ENCODE measurements at places on chromosomes 5 and 9.

GRCh38 chr5:95798048-95798447 lies 24.5 kb downstream of the GLRX start:
- no peak for DNase-seq

DNA sequence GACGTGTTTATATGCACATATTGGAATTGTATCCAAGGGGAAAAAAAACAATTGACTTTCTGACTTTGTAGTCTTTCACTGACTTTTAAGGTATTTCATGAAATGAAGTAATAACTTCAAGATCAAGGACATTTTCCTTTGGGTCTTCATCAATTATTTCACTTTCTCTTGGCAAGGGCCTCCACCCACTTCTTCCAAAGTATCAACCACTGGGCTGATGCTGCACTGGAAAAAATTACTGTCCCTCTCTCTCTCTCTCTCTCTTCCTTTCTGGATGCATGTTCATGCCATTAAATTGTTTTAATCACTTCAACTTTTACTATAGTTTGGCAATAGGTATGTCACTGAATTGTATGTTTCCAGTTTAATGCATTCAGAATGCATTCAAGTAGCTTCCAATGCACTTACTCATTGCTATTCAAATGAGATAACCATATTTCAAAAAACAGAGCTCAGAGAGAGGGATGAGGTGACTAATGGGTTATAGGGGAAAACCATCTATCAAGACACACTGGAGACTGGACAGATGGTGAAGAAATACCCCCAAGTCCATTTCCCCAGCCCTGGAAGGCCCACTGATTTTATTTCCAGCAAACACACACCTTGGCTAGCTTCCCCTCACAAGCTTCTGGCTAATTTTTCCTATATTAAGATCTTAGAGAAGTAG lies 585.3 kb downstream of the EBF1 start:
- no peak for DNase-seq

GRCh38 chr5:149162401-149163084 lies 21.2 kb downstream of the ABLIM3 start:
- DNase-seq: no peak

DNA sequence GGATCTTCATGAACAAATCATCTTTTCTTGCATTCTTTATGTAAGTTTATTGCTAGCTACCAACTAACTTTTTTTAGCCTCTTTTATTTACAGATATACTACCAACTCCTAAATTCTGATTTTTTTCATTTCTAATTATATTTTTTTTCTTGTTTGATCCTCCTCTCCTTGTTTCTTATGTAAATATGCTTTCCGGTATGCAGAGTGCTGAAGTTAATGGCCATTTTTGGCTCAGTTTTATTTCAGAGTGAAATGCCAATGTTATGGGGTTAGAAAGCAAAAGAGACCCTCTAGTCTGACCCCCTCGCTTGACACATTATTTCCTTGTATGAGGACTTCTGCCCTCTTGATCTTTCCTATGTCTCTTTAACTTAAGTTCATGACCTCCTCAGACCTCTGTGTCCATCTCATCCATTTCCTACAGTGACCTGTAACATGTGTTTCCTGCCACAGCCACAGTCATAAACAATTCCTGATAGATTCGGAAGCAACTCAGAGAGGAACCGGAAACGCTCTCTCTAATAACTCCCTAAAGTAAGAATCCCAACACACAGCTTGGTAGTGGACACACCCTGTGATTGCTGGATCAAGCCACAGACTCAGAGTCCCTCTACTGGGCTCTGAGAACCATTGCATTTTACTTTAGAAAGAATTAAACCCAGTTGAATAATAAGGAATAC lies 42.9 kb upstream of the AFAP1L1 start:
- DNase-seq: no peak

DNA sequence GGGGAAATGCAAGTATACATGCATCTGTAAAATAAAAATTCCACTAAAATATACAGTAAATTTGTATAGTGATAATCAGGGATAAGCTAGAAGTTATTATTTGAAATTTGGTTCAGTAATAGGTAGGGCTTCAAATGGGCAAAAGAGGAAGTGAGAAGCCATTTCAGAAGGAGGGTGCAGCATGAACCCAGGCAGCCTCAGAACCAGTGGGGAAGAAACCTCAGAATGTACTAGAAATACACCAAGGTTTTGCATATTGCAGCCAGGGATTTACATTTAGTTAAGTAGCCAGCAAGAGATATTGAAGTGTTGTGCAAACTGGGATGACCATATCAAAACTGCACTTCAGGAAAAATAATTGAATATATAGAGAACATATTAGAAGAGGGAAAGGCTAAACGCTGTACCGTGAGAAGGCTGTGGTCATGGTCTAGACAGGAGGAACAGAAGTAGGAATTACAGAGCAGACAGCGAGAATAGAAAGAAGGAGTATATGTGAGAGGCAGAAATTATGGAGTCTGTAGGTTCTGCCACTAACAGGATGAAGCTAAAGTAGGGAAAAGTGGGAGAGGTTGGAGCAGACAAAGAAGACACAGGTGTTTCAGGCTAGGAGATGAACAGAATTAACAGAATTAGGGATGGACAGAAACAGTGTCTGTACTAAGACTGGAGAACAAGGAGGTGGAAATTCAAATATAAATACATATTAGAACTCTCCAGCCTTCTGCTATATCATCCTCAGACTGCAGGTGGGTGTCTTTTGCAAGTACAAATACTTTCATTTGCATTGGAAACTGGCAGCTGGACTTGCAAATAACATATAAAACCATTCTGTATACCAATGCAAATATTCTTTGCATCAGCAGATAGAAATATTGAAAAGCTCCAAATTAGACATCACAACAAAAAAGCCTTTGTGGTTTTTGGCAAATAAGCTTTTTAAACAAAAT lies 335.6 kb downstream of the ZNF608 start:
- DNase-seq: no peak

DNA sequence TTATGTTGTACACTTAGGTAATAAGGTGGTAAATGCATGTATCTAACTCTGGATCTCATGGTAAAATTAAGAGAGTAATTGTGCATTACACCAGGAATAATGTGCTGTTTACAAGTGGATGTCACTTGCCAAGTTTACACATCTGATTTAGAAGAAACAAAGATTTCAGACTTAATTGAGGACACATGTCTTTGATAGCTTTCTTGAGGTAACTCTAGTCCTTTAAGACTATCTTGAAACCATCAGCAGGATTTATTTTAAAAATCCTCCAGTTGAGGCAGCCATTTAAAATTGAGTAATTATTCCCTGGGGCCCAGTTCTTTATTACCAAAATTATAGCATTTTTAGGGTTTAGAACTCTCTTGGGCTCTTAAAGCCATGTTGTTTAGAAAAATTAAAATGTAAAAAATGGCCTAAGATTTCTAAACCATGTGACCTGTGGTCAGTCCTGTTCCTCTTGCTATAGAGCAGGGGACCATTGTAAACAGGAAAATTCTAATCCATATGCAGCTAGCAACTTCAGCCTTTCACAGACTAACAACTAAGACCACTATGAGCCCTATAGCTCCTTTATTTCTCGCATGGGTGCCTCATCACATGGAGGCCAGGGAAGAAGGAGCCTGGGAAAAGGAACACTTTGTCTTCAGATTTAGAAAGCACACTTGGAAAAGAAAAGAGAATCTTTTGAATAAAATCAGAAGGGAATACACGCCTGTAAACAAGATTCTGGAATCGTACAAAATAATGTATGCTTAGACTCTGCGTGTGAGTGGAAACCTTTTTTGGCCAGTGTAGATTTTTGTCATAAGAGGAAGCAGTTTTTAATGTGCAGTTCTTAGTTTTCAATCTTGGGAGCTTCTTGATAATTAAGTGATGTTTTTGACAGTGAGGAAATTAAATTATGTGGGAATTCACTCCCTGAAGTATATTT lies 71.2 kb downstream of the ZSWIM6 start:
- no peak for DNase-seq

DNA sequence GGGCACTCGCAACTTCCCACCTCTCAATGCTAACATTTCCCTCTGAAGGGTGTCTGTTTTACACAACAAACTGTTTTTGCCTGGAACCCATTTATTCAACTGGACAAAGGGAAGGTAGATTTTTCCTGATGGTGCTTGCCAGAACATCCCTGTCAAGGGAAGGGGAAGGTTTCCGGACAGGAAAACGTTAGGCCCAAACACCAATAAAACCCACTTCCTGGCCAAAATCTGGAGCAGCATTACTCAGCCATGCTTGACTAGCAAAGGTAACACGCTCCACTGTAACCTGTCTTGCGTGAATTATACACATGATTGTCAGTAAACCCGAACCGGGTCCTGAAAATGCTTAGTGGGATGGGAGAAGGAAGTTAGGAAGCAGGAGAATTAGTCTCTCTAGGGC lies 90.2 kb downstream of the SAXO1 start:
- no peak for DNase-seq

- DNase-seq: no peak
Observed at GRCh38 chr5:39619168-39619818, 194.5 kb upstream of the DAB2 start.

- no peak for DNase-seq
Observed at GRCh38 chr5:164422400-164422799, 917.0 kb downstream of the MAT2B start.

GRCh38 chr5:140336388-140336787 lies 10.0 kb downstream of the HBEGF start:
- no peak for DNase-seq

DNA sequence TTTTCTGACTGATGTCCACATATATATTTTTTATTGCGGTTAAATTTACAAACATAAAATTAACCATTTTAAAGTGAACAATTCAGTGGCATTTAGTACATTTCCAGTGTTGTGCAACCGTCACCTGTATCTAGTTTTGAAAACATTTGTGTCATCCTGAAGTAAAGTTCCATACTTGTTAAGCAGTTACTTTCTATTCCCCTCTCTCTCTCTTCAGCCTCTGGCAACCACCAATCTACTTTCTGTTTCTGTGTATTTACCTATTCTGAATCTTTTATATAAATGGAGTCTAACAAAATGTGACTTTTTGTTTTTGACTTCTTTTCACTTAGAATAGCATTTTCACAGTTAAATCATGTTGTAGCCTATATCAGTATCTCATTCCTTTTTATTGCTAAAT lies 480.1 kb upstream of the SMARCA2 start:
- no peak for DNase-seq

- peak; percentile 43 for DNase-seq
Observed at GRCh38 chr5:142548739-142549275, 137.1 kb downstream of the FGF1 start.

DNA sequence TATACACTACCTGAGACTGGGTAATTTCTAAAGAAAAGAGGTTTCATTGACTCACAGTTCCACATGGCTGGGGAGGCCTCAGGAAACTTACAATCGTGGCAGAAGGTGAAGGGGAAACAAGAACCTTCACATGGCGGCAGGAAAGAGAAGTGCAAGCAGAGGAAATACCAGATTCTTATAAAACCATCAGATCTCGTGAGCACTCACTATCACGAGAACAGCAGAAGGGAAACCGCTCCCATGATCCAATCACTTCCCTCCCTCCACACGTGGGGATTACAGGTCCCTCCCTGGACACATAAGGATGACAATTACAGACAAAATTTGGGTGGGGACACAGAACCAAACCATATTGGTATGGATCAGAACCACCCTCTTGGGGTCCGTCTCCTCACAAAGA lies 44.2 kb upstream of the SPIN1 start:
- no peak for DNase-seq

DNA sequence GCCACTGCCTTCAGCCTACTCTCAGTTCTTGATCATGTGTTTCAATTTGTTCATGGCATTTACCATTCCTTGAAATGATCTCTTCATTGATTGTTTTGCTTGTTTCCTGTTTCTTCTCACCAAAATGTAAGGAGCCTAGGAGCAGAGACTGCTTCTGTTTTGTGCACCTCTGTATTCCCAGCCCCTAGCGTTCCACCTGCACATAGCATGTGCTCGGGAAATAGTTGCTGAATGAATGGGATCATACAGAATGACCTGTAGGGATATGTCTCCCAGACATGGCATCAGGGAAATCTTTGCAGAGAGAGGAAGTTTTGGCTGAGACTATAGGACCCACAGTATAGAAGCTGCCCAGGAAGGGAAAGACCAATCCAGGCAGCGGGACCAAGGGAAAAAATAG lies 6.2 kb upstream of the CERCAM start:
- DNase-seq: no peak

GRCh38 chr9:94526951-94527350 lies 27.9 kb upstream of the PCAT7 start:
- DNase-seq: no peak

- DNase-seq: no peak
Observed at GRCh38 chr5:34919077-34919476, 3.6 kb downstream of the BRIX1 start.
